Activated CD4-positive, alpha-beta memory T cell treated with anti-CD3 and anti-CD28 coated beads, Interleukin-2, amount 10 ng/mL, durations not matched to agents 7 days and 5 days (primary cell): ENCODE measurements at places on chromosomes 13 and 19.

DNA sequence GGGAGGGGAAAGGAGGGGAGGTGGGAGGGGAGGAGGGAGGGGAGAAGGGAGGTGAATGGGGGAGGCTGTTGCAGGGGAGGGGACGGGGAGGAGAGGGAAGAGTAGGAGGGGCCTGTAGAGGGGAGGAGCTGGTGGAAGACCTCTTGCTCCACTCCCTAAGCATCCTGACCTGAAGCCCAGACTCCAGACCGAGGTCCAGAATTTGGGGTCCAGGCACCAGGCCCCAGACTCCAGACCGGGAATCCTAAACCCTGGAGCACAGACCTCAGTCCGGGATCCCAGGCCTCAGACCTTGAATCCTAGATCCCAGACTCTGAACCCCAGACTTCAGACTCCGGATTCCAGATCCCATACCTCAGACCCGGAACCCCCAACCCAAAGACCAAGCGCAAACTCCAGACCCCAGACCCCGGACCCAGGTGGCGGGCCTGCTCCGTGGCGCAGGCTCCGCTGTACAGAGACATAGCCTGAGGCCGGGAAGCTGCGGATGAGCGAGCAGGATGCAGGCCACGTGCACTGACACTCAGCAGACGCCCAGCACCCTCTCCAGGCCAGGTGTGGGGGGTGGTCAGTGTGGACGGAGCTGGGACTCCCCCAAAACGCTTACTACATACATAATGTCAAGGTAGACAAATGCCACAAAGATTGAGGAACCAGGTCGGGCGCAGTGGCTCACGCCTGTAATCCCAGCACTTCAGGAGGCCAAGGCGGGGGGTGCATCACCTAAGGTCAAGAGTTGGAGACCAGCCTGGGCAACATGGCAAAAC is 710 bp upstream of the BTBD2 start:
- peaks cover 15% of the 10 kb centered on the region for H3K4me1 ChIP-seq
- peak; percentile 74 for DNase-seq
- peaks cover 10% of the 10 kb centered on the region for H3K36me3 ChIP-seq
- no peak overlapping the region for H3K27ac ChIP-seq
- H3K27me3 ChIP-seq: no peaks in the 10 kb centered on the region

- H3K4me3 ChIP-seq: no peak overlapping the region
- H3K4me1 ChIP-seq: peaks cover 3% of the 10 kb centered on the region
- no peak overlapping the region for H3K27ac ChIP-seq
- no peaks in the 10 kb centered on the region for H3K27me3 ChIP-seq
Observed at GRCh38 chr19:1823539-1824251, 11.6 kb upstream of the ATP8B3 start.

DNA sequence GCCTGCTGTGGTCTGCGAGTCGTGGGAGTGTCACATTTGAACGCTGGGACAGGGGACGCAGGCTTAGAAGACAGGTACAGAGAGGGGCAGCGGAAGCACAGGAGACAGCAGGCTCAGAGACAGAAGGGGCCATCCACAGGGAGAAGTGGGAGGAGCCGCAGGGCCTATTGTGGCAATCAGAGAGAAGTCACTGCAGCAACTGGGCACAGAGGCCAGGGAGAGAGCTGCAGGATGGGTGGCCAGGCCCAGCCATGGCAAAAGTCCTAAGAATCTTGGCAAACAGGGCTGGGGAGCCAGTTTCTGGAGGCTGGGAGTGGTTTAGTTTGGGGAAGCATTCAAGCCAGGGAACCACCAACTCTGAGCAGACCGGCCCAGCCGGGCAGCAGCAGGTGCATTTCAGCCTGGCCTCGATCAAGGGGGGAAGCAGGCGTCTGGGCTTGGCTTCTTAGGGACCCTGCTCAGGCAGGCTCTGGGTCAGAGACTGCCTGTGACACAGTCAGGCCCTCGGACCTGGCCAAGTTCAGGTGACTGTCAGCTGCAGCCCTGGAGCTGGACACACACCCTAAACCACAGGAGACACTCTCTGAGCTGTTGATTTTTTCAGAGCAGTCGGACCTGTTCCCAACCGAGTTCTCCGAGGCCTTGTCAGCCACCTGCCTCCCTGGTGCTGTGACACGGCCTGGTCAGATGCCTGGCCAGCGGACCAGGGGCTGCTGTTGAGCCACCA is 11.8 kb downstream of the SH3GL1 start:
- no peak overlapping the region for H3K4me3 ChIP-seq
- DNase-seq: no peak
- H3K27ac ChIP-seq: no peak overlapping the region
- peaks cover 32% of the 10 kb centered on the region for H3K4me1 ChIP-seq
- no peaks in the 10 kb centered on the region for H3K27me3 ChIP-seq

DNA sequence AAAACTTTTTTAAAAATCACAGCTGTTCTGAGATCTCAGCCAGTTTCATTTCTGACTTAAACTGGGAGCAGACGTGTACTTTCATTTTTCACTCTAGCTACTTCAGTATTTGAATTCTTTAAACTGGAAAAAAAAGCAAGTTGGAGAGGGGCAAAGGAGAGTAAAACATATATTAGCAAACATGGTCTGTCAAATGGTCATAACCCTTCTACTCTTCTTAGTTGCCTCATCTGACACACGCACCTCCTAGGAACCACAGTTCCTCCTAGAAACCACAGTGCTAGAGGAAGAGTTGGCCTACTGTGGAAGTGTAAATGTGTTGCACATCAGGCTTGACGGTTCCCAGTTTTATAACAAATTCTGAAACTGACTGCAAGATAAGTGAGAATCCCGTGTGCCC is 47.2 kb downstream of the TM9SF2 start:
- H3K36me3 ChIP-seq: peaks cover 80% of the 10 kb centered on the region
- peak overlapping the region; percentile 50 for H3K27ac ChIP-seq
- no peak for DNase-seq
- H3K4me1 ChIP-seq: peaks cover 39% of the 10 kb centered on the region
- H3K4me3 ChIP-seq: no peak overlapping the region
